Stimulated activated CD4-positive, alpha-beta T cell treated with anti-CD3 and anti-CD28 coated beads, TNF-alpha, amount 100 ng/mL, for 1 hour (primary cell): ENCODE measurements at places on chromosomes 7 and 10.

- no peak for DNase-seq
These were observed 92.2 kb downstream of the NRF1 start for GRCh38 chr7:129703751-129704150.

GRCh38 chr10:12946372-12946771, 55.1 kb downstream of the CCDC3 start:
- no peak for DNase-seq

- no peak for DNase-seq
These were observed 51.9 kb downstream of the NEURL1 start for GRCh38 chr10:103545366-103545765.

DNA sequence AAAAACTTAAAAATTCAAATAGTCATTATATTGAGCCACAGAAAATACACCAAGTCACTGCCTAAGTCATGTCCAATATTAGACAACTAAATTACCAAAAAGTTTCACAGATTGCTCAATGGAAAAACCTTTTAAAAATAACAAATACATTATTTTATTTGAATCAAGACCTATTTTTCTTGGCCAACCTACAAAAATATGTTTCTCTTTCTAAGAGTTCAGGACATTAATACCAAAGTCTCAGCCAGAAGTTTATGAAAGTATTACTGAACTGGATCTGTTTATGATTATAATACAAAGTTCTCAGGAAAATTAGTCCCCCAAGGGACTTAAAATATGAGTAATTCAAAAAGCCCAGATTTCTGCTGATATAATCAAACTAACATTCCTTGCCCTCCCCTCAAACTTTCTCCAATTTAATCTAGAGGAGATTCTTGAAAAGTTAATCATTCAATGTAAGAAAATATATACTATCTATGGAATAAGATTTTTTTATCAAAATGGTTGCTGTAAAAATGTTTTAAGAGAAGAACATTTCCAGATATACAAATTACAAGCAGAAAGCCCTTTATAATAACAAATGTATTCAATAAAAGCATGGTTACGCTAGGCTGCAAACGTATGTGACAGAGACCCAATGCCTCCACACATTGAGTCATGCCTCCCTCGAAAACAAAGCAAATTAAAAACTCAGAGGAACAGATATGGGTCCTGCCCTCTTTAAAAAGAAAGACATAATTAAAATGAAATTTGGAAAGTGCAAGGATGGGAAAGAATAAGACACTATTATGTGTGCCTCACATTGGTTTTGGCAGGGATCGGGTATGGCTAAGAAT, 381.6 kb downstream of the PARD3 start:
- DNase-seq, result no peak

DNA sequence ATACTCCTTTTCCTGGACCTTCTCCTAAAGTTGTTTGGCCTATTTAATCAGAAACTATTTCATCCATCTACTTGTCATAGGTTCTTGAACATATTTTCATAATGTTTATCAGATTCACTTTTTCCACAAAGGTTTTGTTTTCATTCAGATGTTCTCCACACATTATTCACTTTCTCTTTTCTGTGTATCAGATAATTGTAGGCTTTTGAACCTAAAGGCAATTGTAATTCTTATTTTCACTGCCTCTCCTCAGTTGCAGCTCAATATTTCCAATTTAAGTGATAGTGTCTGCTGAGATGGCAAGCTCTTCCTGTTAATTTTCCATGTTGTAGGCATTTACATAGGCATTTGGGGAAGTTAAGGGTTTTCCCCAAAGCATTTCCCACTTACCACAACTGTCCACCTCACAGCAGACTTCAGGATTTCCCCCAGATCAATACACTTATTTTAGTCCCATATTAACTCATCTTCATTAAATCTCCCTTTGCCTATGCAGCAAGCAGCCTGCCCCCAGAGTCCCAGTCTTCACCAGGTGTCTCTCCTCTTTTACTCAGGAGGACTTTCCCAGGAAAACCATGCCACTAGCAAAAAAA, 12.3 kb upstream of the IKZF1 start:
- DNase-seq, result no peak

DNA sequence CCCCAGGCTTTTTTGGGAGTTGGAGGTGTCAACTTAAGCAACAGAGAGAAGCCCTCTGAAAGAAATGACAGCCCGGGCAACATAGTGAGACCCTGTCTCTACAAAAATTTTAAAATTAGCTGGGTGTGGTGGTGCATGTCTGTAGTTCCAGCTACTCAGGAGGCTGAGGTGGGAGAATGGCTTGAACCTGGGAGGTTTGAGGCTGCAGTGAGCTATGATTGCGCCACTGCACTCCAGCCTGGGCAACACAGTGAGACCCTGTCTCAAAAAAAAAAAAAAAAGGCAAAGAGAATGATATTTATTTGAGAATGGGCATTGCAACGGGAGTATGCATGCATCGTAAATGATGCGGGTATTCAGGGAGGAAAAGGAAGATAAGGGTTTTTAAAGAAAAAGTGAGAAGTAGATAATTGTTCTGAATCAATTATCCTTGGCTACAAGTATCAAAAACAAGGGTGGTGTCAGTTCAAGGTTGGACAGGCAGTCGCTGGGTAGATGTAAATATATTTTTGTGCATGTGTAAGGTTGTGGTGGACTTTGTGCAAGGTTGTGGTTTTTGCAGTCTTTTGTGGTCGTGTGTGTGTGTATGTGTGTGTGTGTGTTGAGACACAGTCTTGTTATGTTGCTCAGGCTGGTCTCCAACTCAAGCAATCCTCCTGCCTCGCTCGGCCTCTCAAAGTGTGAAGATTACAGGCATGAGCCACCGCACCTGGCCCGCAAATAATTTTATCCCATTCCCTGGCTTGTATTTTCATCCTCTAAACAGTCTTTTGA, 65.6 kb downstream of the COL26A1 start:
- no peak for DNase-seq

DNA sequence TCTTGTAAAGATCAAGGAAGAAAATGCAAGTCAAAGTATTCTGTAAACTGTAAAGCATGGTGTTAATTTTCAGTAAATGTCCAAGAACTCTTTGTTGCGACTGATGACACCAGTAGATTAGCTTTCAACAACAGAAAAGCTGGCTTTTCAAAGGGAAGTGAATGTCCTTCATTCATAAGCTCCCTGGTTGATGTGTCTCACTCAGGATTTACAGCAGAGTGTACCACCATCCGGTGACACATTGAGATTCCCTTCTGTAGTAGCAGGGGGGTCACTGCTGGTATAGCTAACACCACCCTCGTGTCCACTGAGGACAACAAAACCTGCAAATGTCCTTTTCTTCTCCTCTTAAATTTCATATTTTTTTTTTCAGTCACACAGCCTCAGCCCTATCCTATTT, 253.4 kb downstream of the SORCS1 start:
- no peak for DNase-seq

DNA sequence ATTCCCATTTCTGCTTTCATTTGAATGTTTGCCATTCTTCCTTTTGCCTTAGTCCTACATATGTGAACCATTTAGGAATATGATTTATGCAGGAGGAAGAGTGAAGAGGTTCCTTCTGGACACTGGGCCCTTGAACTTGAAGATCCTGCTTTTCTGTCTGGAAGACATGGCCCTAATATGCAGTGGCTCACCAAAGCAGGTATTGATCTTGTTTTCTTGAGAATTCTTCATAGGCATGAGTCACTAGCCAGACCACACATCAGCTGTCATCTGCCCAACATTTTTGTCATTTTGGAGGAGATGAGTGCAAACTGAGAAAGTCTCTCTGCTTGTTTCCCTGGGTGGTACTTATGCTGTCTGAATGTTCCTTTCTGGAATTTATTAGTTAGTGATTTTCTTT, 382.6 kb downstream of the LRMDA start:
- DNase-seq, result no peak

DNA sequence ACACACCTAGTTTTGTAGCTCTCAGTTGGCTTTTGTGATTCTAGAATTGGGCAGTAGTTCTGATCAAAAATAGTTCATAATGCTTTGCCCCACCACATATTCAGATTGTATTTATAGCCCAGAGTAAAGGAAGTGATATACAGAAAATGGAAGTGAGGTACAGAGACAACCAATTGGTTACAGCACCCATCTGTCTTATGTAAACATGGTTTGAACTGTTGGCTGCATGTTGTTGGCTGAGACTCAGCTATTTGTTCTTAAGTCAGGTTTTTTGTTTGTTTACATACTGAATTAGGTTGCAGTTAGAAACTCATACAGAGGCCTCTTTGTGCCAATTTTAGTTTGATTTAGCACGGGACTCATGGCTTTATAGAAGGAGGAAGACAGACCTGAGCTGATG, 158.9 kb upstream of the GPR26 start:
- no peak for DNase-seq

- no peak for DNase-seq
These were observed 101.9 kb upstream of the PIP4K2A start for GRCh38 chr10:22816298-22816653.

DNA sequence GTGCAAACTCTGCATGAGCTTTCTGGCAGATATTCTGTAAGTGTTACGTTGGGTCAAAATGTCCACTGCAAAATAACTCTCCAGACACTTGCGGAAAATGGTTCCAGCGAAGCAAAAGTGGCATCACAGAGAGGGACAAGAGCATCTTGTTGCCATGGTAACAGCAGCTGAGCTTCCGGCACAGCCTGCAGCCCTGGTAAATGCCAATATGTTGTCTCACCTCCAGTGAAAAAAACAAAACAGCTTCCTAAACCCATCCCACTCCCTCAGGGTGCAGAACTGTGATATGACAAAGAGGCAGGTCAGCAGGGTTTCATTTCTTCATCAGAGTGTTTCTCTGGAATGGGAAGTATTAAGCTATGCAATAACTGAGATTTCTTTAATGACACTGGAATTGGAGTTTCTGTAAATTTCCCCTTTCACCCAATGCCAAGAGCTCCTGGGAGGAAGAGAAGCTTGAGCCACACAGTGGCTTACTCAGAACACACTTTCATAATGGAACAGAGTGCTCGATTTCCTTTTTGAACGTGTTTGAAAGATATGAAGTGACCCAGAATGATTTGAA, 65.6 kb downstream of the FOXI2 start:
- DNase-seq, result no peak
